SJSA1 (cell line): ENCODE measurements at places on chromosomes 2 and 18. TPM values are rescaled to one million over a fixed set of nuclear protein-coding genes. Genes with fewer than 3 reads are reported as not detected.

DNA sequence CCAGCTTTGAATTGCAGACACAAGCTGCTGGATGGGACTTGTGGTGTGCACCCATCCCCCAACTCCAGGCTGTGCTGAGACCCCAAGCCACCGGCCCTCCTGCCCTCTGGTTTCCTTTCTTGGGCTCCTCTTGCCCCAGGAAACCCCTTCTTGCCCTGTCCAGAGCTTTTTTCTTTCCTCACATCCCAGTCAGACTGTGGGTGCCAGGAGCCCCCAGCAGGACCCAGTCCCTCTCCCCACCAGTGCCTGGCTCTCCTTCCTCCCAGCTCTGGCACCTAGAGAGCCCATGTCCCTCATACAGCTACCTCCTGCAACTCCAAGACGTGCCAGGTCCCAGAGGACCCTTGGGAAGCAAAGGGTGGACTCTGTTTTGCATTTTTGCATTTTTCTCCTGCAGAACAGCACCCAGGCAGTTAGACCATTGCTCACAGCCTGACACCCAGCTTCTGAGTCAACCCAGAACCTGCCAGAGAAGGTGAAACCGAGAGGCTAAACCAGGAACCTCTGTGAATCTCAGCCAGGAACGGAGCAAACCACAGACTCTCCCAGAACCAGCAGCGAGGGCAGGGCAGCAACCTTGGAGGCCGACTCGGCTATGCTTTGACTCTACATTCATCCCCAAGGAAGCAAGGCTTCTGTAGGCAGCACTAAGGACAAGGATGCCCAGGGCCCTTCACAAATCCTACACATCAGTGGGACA is 221.1 kb downstream of the ANAPC1 start:
- no peak for DNase-seq
- no peak overlapping the region for H3K27ac ChIP-seq
- no peaks in the 10 kb centered on the region for H3K27me3 ChIP-seq
- H3K36me3 ChIP-seq: no peaks in the 10 kb centered on the region

DNA sequence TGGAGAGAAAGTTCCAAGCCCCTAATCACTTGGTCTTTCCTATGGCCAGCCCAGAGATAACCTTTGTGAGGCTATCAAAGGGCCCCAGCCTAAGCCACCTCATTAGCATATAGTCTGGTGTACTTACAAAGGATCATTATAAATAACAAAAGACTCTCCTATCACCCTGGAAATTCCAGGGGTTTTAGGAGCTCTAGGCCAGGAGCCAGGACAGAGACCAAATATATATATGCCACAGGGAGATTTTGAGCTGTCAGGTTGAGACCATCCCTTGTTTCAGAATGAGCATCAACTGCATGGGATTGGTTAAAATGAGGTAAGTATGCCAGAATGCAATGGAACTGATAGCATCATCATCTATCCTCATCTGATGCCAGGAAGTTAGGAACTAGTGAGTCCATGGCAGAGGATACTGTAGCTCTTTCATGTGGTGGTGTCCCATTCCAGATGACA is 32.1 kb upstream of the CHRNA1 start:
- peaks cover 34% of the 10 kb centered on the region for H3K4me1 ChIP-seq
- DNase-seq: no peak
- H3K27me3 ChIP-seq: no peaks in the 10 kb centered on the region

DNA sequence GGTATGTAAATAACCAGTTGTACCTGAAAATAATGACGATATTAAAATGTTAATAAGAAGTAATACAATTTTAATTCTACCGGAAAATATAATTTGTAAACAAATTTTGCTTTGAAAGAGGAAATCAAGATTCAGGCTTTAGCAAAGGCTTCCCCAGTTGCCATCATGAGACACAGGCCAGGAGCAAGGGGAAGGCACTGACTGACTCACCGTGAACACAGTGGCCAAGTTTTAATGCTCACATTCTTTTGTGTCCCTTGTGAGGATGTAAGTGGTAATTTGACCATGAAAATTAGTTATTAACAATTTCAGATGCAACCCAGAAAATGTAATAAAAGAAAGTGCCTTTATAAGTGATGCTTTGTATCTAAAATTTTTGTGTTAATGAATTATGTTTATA is 164.1 kb downstream of the GREB1L start:
- DNase-seq: no peak
- H3K4me3 ChIP-seq: no peak overlapping the region
- H3K27me3 ChIP-seq: no peaks in the 10 kb centered on the region
- no peaks in the 10 kb centered on the region for H3K36me3 ChIP-seq
- H3K4me1 ChIP-seq: no peaks in the 10 kb centered on the region

- peaks cover 39% of the 10 kb centered on the region for H3K4me1 ChIP-seq
- no peak overlapping the region for H3K4me3 ChIP-seq
- no peak overlapping the region for H3K27ac ChIP-seq
- H3K27me3 ChIP-seq: no peaks in the 10 kb centered on the region
These were observed 115.6 kb downstream of the GLI2 start for GRCh38 chr2:120851116-120851773.

DNA sequence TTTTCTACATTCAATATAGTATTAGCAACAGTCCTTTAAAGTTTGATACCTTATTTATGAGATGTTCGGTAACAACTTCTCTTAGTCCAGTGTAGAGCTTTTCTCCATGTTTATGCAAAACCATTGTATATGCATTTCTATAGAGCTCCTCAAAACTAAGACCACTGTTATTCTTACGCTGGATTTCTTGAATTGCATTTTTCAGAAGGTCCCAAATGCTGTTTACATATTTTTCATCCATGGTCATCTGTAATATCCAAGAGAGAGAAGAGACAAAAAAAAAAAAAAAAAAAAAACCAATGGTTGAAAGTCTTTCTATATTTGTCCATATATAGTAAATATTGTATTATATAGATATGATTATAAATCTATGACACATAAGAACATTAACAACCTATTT is 27.6 kb downstream of the CUL3 start:
- peaks cover 26% of the 10 kb centered on the region for H3K36me3 ChIP-seq
- H3K27me3 ChIP-seq: no peaks in the 10 kb centered on the region
- no peak for DNase-seq
- H3K27ac ChIP-seq: no peak overlapping the region
- H3K4me3 ChIP-seq: no peak overlapping the region

- no peaks in the 10 kb centered on the region for H3K4me1 ChIP-seq
- H3K4me3 ChIP-seq: no peak overlapping the region
- H3K36me3 ChIP-seq: no peaks in the 10 kb centered on the region
- no peaks in the 10 kb centered on the region for H3K27me3 ChIP-seq
- DNase-seq: no peak
These were observed 1243.1 kb upstream of the NXPH2 start for GRCh38 chr2:140023291-140023690.

DNA sequence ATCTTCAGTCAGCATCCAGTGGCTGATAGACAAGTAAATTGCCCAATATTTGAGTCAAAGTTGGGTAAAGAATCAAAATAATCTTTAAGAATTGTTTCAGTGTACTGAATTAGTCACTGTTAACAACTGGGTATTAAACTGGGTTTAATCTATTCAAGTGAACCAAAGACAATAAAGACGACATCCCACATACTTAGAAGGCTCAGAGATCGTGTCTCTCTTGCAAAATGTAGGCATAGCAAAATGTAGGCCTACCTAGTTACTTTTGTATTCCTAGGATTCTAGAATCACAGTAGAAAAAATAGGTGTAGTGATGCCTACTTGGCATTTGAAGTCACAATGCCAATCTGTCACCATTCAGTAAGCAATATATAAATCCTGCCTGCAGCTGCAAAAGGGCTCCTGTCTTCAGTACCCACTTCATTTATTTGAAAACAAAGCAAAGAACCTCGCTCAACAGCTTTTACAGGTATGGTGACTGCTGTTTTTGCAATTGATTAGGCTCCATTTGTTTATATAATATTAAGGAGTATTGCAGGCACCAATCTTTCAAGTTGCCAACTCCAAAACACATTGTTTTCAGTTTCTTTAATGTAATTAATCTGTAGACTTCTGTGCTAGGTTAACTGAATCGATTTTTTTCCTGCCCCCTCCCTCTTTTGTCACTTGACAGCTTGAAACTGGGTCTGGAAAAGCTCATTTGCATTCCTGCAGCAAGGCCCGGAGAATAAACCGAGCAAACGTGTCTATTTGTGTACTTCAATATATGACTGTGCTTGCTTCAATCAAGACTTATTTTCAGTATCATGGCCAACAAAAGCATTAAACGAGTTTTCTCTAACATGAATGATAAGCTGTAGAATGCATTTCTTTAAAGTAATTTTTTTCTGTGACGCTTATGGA is 1074.9 kb downstream of the TDRD15 start:
- no peaks in the 10 kb centered on the region for H3K4me1 ChIP-seq
- no peak overlapping the region for H3K27ac ChIP-seq
- H3K4me3 ChIP-seq: no peak overlapping the region
- no peak for DNase-seq
- H3K27me3 ChIP-seq: no peaks in the 10 kb centered on the region

DNA sequence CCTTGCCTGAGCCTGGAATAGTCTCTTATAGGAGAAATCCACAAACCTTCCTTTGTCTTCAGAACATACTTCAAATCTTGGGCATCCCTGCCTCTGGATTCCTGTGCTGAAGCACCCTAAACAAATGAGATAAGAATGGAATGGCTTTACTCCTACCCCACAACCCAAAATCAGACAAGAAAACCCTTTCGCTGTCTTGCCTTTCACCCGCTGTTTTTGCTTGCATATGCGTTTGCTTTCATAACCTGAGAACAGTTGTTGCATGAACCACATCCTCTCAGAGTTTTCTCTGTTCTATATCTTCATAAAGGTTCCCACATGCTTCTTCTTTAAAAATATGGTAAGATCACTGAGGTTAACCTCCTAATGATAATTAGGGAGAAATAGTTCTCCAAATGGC is 132.1 kb upstream of the MAP3K20 start:
- DNase-seq: no peak
- H3K27ac ChIP-seq: no peak overlapping the region
- H3K4me1 ChIP-seq: peaks cover 18% of the 10 kb centered on the region
- H3K27me3 ChIP-seq: no peaks in the 10 kb centered on the region
- no peaks in the 10 kb centered on the region for H3K36me3 ChIP-seq

GRCh38 chr2:120936476-120937334 is 201.0 kb downstream of the GLI2 start:
- peak overlapping the region; percentile 59 for H3K27ac ChIP-seq
- no peak for DNase-seq
- H3K36me3 ChIP-seq: peaks cover 23% of the 10 kb centered on the region
- peaks cover 100% of the 10 kb centered on the region for H3K4me1 ChIP-seq

DNA sequence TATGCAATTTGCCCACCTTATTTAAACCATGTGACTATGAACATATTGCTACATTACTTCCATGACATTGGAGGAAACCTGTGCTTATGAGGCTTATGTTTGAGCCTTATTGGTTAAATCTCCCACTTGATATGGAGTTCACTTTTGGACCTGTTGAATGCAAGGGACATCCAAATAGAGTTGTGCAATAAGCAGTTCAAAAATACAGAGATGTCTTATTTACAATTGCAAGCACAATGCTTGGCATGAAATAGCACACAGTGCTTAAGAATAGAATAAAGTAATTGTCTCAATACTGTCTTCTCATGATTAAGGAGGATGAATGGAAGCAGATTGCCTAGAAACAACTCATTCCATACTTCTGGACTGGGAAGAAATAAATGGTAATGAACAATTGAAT is 793.5 kb downstream of the METTL4 start:
- no peak overlapping the region for H3K4me3 ChIP-seq
- no peaks in the 10 kb centered on the region for H3K4me1 ChIP-seq
- no peak overlapping the region for H3K27ac ChIP-seq
- H3K27me3 ChIP-seq: no peaks in the 10 kb centered on the region

DNA sequence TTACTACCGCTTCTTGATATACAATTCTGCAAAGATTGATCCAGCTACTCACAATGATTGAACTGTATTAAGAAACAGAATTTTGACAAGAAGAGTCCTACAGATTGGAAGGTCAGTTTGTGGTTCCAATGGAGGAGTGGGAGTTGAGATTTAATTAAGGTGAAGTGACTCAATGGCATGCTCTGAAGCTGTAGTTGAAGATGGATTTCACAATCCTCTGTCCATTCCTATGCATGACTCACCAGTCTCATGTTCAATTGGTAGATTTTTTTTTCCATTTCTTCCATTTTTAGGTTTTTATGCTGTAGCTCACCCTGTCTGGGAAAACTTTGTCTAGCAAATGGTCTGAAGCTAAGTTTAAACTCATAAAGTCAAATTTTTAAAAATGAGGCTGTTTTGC is 83.3 kb downstream of the DPP4 start:
- DNase-seq: no peak
- no peak overlapping the region for H3K27ac ChIP-seq
- H3K36me3 ChIP-seq: no peaks in the 10 kb centered on the region
- peaks cover 2% of the 10 kb centered on the region; the same call in 1 of the 2 replicates for H3K27me3 ChIP-seq
- H3K4me3 ChIP-seq: no peak overlapping the region
- no peaks in the 10 kb centered on the region for H3K4me1 ChIP-seq

DNA sequence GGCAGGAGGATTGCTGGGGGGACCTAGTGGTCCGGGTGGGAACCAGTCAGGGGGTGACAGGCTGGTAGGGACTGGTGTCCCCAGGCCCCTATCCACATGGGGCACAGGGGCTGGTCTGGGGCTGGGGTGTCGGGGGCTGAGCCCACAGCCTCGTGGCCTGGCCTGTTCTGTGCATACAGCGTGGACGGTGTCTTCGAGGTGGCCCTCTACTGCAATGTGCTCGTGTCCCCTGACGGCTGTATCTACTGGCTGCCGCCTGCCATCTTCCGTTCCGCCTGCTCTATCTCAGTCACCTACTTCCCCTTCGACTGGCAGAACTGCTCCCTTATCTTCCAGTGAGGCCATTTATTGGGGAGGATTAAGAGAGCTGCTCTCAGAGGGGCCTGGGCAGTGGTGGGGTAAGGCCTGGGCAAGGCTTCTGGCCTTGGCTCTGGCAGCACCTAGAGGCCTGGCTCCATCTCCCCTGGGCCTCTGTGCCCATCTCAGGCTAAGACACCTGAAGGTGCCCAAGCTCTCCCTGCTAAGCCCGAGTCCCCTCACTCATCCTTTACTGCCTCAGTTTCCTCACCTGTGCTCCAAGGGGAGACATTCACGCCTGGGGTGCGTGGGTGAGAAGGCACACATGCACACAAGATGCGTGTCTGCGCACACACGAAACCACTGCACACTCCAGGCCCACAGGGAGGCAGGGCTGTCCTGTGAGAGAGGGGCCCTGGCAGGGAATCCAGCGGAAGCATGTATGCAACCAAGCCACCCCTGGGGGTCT is 1.9 kb downstream of the CHRNG start:
- H3K27ac ChIP-seq: no peak overlapping the region
- no peak for DNase-seq
- H3K27me3 ChIP-seq: no peaks in the 10 kb centered on the region
- H3K4me1 ChIP-seq: no peaks in the 10 kb centered on the region
- peaks cover under 1% of the 10 kb centered on the region; the same call in 1 of the 2 replicates for H3K36me3 ChIP-seq

The CAPN14 gene
- 0.41 TPM in 1 of 2 replicates, not detected in the other for total RNA-seq

The NTSR2 gene
- total RNA-seq: not detected in 2 replicates

The TEX44 gene
- total RNA-seq: not detected in 2 replicates

The ARHGAP15 gene
- not detected in 2 replicates for total RNA-seq
